Airway epithelial cell (primary cell): ENCODE measurements at places on chromosomes 2 and 18. TPM values are rescaled to one million over a fixed set of nuclear protein-coding genes. Genes with fewer than 3 reads are reported as not detected.

The GRHL1 gene
- 33.9 and 50.1 TPM in 2 replicates for total RNA-seq

The CFAP53 gene
- 0.85 and 1.3 TPM in 2 replicates for total RNA-seq

The COL3A1 gene
- total RNA-seq, result 16.9 and 18.9 TPM in 2 replicates

The CXCR1 gene
- total RNA-seq, result not detected in 2 replicates

The FRZB gene
- 0.21 TPM in 1 of 2 replicates, not detected in the other for total RNA-seq

The RESP18 gene
- total RNA-seq, result not detected in 2 replicates
